Activated CD8-positive, alpha-beta memory T cell treated with anti-CD3 and anti-CD28 coated beads, Interleukin-2, amount 10 ng/mL, durations not matched to agents 7 days and 5 days (primary cell): ENCODE measurements at places on chromosomes 4 and X. TPM values are rescaled to one million over a fixed set of nuclear protein-coding genes. Genes with fewer than 3 reads are reported as not detected.

DNA sequence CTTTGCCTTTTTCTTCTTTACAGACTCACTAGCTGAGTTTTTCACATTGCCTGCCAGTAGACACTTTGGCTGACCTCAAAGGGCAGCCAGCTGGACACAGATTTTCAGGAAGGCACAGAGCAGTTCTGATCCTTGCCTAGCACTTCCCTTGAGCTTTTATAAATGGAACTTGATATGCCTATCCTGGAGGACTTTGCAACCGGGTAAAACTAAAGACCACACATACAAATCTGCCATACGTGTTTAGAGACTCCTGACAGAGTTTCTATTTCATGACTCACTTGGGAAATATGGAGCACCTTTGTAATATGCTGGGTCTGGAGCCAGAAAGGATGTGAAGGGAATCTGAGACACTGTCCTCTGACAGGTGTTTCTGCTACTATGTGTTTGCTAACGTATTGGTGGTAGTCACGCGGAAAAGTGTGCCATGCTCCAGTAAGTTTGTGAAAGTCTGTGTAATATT is 56.7 kb upstream of the RASSF6 start:
- DNase-seq, result no peak

DNA sequence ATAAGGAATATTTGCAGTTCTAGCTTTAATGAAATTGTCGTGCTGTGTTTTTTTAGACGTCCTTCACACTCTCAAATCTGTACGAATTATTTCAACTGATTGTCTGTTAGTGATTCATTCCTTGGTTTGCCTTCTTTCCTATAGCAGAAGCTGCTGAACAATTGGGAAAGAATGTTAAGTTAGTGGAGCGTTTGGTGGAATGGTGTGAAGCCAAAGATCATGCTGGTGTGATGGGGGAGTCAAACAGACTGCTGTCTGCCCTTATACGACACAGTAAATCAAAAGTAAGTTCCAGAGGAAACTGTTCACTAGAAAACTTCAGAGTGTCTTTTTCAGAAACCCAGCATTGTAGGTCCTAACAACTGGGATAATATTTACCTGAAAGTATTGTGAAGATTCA is 159.9 kb downstream of the RAP1GDS1 start:
- no peak for DNase-seq

GRCh38 chrX:129566073-129566472 is 26.0 kb downstream of the OCRL start:
- DNase-seq, result no peak

The GLOD5 gene
- total RNA-seq, result not detected

The HAND2 gene
- total RNA-seq, result not detected

DNA sequence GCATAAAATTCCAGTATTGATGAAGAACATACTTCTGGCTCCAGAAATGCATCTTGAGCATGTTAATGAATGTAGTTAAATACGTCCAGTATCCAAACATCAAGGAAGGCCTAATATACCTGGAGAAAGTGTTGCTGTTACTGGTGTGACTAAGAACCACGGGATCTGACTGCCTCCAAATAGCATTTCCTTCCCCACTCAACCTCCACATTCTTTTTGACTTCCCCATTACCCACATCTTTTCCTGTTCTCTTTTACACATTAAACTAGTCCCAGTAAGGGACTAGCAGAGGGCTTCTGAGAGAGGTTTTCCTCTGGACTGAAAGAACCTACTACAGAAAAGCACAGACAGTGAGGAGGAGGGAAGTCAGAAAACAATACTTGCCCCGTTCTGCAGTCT is 482.8 kb upstream of the HTR2C start:
- no peak for DNase-seq

GRCh38 chr4:14289708-14290107 is 662.2 kb upstream of the BOD1L1 start:
- no peak for DNase-seq
